ENCODE measurements at places on chromosomes 2 and 18.

- DNase-seq, result no peak
Measured at GRCh38 chr18:69401226-69401971, 711 bp downstream of the DOK6 start.

DNA sequence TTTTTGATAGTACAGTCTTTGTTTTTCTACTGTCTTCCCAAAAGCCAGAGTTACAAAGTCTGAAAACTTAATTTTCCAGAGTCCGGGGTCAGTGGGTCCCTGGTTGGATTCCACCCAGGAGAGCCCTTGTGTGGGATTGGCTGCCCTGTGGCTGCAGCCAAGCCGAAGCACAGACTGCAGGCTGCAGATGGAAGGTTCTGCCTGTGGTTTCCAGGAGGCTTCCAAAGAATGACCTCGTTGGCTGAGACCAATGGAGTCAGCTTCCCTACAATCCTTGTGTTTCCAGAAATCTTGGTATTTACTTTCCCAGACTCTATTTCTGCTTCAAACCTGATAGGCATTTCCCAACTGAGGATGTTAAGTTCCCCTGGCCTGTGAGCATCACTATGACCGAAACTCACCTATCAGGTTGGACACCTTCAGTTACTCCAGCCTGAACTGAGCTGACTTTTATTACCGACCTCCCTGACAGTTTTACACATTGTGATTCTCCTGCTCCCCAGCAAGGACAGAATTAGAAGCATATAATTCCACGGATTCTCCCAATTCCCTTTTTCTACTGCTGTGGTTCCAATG is 117.5 kb upstream of the CCDC68 start:
- DNase-seq, result no peak

GRCh38 chr18:9845256-9845655 is 40.5 kb upstream of the TXNDC2 start:
- no peak for DNase-seq

- DNase-seq, result no peak
Measured at GRCh38 chr2:30178618-30179434, 32.0 kb downstream of the YPEL5 start.

DNA sequence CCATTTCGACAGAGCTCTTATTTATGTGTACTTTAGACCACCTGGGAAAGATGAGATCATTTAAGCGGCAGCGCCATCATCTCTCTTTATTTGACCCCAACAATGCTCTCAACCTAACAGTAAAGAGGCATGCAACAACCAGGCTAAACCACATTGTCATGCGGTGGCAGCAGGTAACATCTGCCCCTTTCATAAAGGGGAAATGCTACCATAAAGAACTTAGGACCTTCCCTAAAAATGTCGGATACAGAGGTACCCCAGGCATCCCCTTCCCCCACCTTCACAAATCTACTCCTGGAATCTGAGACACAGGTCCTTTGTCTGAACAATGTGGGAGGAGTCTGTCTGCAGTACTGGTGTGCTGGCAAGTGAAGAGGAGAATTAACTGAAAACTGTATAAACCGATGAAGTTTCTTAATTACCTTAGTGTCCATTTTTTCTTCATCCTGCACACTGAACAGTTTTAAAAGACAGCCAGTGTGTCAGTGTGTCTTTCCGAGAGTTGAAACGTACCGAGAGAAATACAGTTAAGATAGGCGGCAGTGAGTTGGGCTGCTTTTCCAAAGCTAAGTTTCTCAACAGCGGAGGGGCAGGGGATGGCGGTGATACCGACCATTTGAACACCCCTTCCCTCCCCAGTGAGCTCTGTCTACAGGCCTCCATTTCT is 1.9 kb downstream of the MEX3C start:
- DNase-seq, result no peak

- DNase-seq, result no peak
Measured at GRCh38 chr18:78679031-78679430, 300.6 kb upstream of the SALL3 start.

DNA sequence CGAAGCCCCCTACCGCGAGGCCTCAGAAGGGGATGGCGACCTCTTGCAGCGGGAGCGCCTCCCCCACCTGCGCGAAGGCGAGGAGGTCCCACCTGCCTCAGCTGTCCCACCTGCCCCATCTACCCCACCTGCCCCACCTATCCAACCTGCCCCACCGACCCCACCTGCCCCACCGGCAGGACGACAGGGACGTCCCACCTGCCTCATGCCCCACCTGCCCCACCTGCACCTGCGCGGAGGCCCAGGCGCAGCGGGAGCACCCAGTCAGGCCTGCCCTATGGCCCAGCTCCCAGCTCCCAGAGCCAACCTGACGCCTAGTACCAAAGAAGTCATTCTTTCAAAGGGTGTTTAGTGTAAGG is 489.1 kb upstream of the SMIM21 start:
- no peak for DNase-seq

DNA sequence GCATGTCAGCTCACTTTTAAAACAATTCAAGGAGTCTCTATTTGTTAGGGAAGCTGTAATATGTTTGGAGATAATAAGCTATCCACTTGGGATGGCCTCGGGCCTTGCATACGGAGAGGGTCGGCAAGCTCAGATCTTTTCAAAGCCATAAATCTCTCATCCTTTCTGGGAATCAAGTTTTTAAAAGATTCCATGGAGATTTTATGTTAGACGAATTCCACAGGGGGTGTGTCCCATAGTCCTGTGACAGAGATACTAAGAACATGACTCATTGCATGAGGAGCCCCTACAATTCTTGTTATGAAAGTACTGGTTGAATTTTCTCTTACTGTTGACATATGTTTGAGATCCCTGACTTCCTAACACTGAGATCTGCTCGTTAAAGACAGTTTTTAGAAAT is 108.7 kb downstream of the FEZ2 start:
- DNase-seq, result no peak

- no peak for DNase-seq
Measured at GRCh38 chr2:85921659-85922058, 32.9 kb upstream of the ST3GAL5 start.

DNA sequence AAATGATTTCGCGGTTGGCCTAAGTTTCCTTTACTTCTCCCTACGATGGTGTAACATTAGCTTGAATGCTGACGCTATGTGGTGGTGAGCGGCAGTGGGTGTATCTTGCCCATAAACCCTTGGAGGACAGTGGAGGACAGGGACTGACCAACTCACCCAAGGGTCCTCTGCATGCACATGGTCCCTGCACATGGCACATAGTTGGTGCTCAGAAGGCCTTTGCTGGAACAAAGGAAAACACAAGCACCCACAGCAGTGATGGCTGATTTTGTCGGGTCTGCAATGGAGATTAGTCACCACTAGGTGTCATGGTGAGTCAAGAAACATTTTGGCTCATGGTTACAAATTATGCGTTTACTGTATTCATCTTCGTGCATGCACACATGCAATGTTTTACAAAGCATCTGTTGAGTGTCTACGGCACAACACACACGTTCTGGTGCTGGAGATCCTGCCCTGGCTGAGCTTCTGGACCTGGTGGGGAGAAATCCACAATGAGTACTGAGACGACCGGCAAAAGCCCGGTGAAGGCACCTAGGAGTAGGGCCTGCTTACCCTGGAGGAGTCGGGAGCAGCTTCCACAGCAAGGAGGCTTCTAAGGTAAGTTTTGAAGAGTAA is 44.0 kb downstream of the PDCL3 start:
- DNase-seq, result peak; percentile 13

- DNase-seq, result no peak
Measured at GRCh38 chr2:174717273-174717672, 47.0 kb downstream of the CHRNA1 start.

- no peak for DNase-seq
Measured at GRCh38 chr18:57444301-57444759, 9.2 kb downstream of the ONECUT2 start.

DNA sequence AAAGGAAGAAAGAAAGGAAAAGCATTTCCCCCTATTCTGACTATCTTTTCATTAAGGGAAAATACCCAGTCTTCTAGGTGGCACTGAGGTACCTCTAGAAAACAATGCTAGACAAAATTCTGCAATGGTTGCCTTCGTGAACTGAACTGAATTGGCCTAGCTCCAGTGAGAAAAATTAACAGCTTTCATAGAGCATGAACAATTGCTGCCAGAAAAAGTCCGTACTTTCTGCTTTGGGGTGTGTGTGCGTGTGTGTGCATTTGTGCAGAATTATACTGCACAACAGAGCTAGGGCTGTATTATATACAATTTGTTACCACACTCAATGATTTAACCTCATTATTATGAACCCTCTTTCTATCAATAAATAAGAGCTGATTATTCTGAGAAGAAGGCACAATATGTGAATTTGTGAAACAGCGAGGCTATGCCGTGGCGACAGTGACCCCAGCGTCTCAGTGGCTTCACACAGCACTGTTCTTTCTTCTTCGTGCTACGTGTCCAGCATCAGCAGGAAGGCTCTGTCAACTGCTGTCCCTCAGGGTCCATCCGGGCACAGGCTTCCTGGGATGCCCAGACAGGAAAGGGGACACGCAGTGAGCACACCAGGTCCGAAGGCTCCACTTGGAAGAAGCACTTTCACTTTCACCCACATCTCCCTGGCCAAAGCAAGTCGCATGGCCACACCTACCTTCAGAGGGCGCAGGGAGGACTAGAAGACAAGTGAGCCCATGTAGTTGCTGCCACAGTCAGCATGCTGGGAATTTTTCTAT is 47.5 kb downstream of the PTGR3 start:
- DNase-seq, result no peak

DNA sequence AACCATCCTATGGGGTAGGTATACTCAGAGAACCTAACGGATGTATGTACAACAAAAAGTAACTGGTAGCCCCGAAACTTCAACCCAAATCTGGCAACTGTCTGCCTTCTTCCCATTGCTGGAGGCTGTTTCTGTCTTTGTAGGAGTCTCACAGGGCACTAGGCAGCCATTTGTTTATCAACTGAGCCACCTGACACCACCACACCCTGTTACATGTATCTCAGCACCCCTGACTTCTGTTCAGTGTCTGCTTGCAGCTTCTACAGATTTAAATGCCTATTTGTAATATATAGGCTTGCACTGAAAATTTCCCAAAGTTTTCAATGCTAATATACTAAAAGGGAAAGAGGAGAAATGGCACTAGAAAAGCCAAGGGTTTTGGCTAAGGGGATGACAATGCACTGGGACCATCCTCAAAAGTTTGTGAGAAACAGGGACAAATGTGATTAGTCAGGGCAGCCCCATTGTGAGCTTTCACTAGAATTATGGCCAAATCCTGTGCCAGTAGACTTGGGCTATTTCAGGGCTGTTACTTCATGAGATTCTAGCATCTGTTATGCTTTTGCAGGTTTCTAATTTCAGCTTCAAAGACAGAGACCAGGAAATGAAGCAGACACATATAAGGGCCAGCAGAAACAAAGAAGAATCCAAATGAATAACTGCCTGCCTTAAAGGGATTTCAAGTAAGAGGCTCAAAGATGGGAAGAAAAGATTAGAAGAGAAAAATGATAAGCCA is 103.3 kb downstream of the MYO5B start:
- DNase-seq, result no peak

- no peak for DNase-seq
Measured at GRCh38 chr2:226873826-226874225, 38.0 kb downstream of the RHBDD1 start.

DNA sequence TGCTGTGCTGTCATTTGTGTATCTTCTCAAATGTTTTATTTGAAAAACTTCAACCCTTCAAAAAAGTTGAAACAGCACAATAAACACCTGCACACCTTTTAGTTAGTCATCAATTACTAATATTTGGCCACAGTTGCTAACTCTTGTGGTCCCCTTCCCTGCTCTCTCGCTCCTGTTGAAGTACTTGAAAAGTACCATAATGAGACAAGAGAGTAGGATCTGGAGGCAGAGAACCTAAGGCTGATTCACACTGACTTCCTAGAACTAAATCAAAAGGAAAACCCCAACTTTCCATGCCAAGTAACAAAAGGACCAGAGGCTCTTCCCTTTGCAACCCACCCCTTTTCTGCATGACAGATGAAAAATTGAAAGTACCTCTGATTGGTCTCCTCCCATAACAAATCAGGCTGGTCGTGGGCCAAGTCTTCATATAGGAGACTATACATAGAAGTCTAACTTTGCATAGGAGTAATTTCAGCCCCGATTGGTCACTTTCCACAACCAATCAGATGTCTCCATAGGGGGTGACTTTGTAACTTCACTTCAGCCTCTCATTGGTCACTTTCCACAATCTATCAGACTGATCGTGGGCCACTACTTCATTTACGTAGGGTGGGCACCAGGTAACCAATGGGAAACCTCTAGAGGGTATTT is 179.7 kb downstream of the EPHA4 start:
- no peak for DNase-seq

DNA sequence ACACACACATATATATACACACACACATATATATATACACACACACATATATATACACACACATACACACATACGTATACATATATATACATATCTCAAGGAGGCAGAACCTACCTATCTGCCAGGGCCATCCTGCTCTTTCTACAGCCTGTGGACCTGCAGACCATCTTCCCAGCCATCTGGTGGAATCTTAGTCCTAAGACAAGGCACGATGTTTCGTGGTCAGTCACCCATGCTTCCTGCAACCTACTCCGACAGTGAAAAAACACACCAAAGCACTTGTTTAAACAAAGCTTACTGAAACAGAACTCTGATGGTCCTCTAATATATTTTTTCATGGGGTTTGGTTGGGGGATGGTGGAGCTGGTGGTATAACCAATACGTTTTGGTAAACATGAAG is 164.2 kb upstream of the ZNF521 start:
- no peak for DNase-seq

DNA sequence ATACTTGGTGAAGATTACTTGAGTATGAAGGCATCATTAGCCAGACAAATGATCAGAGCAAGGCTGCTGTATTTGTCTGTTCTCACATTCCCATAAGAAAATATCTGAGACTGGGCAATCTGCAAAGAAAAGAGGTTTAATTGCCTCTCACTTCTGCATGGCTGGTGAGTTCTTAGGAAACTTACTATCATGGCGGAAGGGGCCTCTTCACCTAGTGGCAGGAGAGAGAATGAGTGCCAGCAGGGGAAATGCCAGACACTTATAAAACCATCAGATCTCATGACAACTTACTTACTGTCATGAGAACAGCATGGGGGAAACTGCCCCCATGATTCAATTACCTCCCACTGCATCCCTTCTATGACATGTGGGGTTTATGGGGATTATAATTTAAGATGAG is 452.3 kb downstream of the GALR1 start:
- DNase-seq, result no peak

- DNase-seq, result no peak
Measured at GRCh38 chr2:71888751-71889445, 258.8 kb downstream of the CYP26B1 start.

GRCh38 chr2:15732341-15733077 is 140.8 kb downstream of the DDX1 start:
- no peak for DNase-seq
